ENCODE measurements at places on chromosomes 2 and 18. TPM values are rescaled to one million over a fixed set of nuclear protein-coding genes. Genes with fewer than 3 reads are reported as not detected.

LRRC30 gene
- polyA plus RNA-seq, result not detected

LHCGR gene
- not detected for polyA plus RNA-seq

KATNAL2 gene
- 1.7 TPM for polyA plus RNA-seq

RAB12 gene
- polyA plus RNA-seq, result 0.90 TPM

IL1A gene
- polyA plus RNA-seq, result 4.0 TPM

Data from GM12878 (cell line).